ENCODE measurements at places on chromosomes 7 and 10.

DNA sequence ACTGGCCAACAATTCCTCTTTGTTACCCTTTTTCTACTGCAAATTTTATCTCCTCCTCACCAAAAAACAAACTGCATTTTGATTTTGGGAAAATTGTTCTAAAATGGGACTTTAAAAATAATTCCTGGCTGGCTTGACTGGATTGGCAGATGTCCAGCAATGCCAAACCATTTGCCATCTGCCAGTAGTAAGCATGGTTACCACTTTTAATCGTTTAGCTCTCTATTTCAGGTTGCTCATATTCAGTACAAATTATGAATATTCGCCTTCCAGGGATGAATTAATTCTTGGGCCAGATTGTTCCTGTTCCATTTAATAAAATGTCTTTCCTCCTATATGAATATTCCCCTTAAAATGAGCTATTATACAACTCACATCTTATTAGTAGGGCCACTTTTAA is 35.7 kb downstream of the SMNDC1 start:
- no peak for DNase-seq

- DNase-seq = no peak
Observed at GRCh38 chr10:60041489-60042133, 135.3 kb upstream of the CCDC6 start.

- DNase-seq = no peak
Observed at GRCh38 chr10:25263931-25264330, 89.1 kb downstream of the GPR158 start.

DNA sequence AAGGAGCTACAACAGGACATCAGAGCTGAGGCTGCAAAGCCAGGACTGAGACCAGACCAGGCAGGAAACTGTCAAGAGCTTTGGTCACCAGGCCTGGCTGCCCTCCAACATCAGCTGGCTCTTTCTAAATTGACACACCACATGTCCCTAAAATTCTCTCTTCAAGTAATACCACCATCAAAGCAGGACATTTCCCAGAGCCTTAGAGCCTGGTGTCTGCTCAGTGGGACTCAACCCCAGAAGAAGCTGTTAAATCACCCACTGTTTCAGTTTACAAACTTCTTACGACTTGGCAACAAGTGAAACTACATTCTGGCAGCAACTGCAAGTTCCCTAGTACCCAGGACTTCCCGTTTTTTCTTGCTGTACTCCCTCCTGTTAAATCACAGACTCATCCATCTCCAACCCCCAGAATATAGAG is 3.8 kb upstream of the IL6 start:
- DNase-seq = no peak

GRCh38 chr7:451255-452225 is 68.1 kb downstream of the PDGFA start:
- DNase-seq = no peak
